Stimulated activated CD8-positive, alpha-beta memory T cell treated with anti-CD3 and anti-CD28 coated beads, Interleukin-12 subunit alpha, Interleukin-12 subunit beta, amount 100 ng/mL, for 1 hour (primary cell): ENCODE measurements at places on chromosomes 16 and 17.

- DNase-seq: no peak
Measured at GRCh38 chr16:69298261-69298660, 12.9 kb upstream of the VPS4A start.

DNA sequence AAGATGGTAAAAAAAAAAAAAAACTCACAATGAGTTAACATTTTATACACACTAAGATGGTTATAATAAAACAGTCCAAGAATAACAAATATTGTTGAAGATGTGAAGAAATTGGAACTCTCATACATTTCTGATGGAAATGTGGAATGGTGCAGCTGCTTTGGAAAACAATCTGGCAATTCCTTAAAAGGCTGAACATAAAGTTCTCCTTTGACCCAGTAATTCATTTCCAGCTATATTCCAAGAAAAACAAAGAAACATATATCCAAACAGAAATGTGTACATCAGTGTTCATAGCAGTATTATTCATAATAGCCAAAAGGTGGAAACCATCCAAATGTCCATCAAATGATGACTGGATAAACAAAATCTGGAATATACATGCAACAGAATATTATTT is 97.3 kb upstream of the NETO2 start:
- DNase-seq: no peak

- DNase-seq: no peak
Measured at GRCh38 chr17:77723909-77724875, 234.3 kb upstream of the TNRC6C start.

DNA sequence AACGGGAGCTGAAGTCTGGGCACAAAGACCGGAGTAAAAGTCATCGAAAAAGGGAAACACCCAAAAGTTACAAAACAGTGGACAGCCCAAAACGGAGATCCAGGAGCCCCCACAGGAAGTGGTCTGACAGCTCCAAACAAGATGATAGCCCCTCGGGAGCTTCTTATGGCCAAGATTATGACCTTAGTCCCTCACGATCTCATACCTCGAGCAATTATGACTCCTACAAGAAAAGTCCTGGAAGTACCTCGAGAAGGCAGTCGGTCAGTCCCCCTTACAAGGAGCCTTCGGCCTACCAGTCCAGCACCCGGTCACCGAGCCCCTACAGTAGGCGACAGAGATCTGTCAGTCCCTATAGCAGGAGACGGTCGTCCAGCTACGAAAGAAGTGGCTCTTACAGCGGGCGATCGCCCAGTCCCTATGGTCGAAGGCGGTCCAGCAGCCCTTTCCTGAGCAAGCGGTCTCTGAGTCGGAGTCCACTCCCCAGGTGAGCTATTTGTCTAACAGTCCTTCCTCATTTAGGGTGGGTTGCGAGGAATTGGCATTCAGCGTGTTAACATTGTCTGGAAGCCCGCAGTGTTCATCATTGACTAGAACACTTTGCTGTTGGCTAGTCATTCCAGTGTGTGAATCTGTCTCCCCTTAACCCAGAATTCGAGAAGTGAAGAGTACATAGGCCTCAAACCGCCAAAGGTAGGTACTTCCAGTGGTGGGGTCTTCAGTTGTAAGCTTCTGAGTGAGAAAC is 1.5 kb downstream of the CDK12 start:
- no peak for DNase-seq
